ENCODE measurements at places on chromosomes 12 and 14.

GRCh38 chr12:110149086-110149660, 25.0 kb downstream of the IFT81 start:
- DNase-seq: no peak

GRCh38 chr12:67783393-67783792, 134.8 kb downstream of the DYRK2 start:
- DNase-seq: no peak

- no peak for DNase-seq
These were observed 217.4 kb upstream of the PDE3A start for GRCh38 chr12:20150835-20151422.

- no peak for DNase-seq
These were observed 6.9 kb upstream of the ADCY6 start for GRCh38 chr12:48795550-48796455.

GRCh38 chr14:38900887-38901286, 202.1 kb downstream of the SEC23A start:
- DNase-seq: no peak

- DNase-seq: no peak
These were observed 50.2 kb upstream of the VRK1 start for GRCh38 chr14:96747006-96747405.

GRCh38 chr14:51774209-51774608, 86.2 kb upstream of the GNG2 start:
- DNase-seq: no peak

GRCh38 chr14:75453817-75454434, 26.1 kb downstream of the JDP2 start:
- DNase-seq: no peak

- no peak for DNase-seq
These were observed 121.1 kb upstream of the ATF1 start for GRCh38 chr12:50642761-50643160.

DNA sequence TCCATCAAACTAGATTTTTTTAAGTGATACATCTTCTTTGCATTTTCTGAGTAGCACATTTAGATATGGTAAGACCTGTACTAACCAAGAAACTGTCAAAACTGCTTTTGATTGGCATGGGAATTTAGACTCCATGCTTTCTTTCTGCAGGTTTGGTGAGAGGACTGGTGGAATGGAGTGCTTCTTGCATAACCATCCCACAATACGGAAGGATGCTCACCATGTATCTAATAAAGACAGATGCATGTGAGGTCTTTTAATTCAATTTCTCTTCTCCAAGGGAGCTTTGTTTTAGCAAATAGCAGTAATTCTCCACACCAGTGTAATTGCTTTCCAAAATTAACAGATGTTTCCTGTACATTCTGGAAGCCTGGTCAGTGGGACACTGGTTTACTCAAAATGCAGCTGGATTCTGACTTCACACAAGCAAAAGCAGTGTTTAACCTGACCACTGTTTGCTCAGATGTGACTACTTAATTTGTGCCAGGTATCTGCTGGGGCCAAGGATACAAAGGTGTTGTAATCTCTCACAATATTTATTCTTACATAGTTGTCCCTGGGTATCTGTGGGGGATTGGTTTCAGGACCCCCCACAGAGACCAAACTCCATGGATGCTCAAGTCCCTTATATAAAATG, 26.1 kb downstream of the FGD6 start:
- no peak for DNase-seq

DNA sequence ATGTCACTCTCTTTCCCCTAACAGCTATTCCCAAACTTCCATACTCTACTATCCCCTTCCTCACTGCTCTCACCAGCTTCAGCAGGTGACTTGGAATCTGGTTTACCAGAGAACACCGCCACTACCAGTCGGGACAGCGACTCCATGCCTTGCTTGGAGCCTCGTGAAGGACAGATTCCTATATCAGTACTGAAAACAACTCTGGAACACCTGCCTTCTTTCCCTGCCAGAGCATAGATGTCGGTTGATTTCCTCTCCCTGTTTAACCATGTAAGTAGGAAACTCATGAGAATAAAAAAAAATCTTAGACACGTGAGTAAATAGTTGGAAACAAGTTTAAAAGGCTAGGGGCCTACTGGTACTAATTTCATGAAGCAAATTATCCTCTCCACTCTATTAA, 219.5 kb upstream of the ABCD2 start:
- DNase-seq: no peak

Measured in forelimb muscle (tissue), 1 donor.